Type B pancreatic cell (in vitro differentiated cells): ENCODE measurements at places on chromosomes 6 and 20.
A peak's percentile ranks its signal among the peaks of the same experiment; 100 is the strongest.

- no peak for DNase-seq
- H3K27ac ChIP-seq: no peak overlapping the region
- H3K4me3 ChIP-seq: peak overlapping the region; percentile 89
- H3K4me1 ChIP-seq: peaks cover 27% of the 10 kb centered on the region
- no peaks in the 10 kb centered on the region for H3K36me3 ChIP-seq
Measured at GRCh38 chr20:3794701-3795420, 1.2 kb upstream of the CDC25B start.

GRCh38 chr20:43387737-43388136, 70.0 kb upstream of the SRSF6 start:
- no peak overlapping the region for H3K4me3 ChIP-seq
- no peak overlapping the region for H3K27ac ChIP-seq
- no peaks in the 10 kb centered on the region for H3K4me1 ChIP-seq
- no peak for DNase-seq
- no peaks in the 10 kb centered on the region for H3K36me3 ChIP-seq
- peaks cover 23% of the 10 kb centered on the region for H3K27me3 ChIP-seq

- no peak overlapping the region for H3K27ac ChIP-seq
- H3K27me3 ChIP-seq: no peaks in the 10 kb centered on the region
- no peak for DNase-seq
- H3K4me3 ChIP-seq: no peak overlapping the region
- H3K4me1 ChIP-seq: peaks cover 10% of the 10 kb centered on the region
Measured at GRCh38 chr6:170122651-170123050, 168.2 kb downstream of the DLL1 start.

GRCh38 chr6:152954443-152954842, 28.4 kb downstream of the FBXO5 start:
- no peaks in the 10 kb centered on the region for H3K4me1 ChIP-seq
- no peaks in the 10 kb centered on the region for H3K27me3 ChIP-seq
- no peak overlapping the region for H3K4me3 ChIP-seq
- no peaks in the 10 kb centered on the region for H3K36me3 ChIP-seq
- H3K27ac ChIP-seq: no peak overlapping the region

DNA sequence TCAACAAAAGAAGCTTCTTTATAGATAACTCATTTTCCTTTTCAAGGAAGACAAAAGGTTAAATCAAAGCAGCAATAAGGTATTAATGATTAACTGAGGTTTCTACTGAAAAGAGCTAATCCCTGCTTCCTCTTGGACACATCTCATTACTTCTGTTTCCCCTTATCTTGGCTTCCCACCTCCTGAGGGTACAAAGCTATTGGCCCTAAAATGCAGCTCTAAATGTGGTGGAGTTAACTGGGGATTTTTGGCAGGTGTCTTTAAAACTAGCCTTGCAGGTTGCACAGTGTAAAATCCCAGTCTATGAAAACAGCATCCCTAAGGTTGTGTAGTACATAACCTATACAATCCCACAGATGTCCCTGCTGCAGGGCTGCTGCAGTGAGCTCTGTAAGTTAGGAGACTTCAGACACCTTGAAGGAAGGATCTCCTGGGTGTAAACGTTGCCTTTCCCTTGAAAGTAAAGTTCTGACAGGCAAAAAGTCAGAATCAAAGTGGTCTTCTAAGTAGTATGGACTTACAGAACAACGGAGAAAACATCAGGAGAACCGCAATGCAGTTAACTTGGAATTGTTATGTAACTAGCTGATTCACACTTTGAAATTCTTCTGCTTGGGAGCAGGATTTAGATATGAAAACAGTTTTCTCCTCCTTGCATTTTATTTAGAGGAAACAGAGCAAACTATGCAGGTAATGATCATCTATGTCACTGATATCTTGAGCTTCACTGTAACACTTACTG, 71.7 kb upstream of the TRAF3IP2 start:
- H3K36me3 ChIP-seq: peaks cover 44% of the 10 kb centered on the region
- H3K27me3 ChIP-seq: no peaks in the 10 kb centered on the region
- DNase-seq: no peak
- H3K4me1 ChIP-seq: peaks cover 39% of the 10 kb centered on the region
- peak overlapping the region; percentile 26 for H3K27ac ChIP-seq

DNA sequence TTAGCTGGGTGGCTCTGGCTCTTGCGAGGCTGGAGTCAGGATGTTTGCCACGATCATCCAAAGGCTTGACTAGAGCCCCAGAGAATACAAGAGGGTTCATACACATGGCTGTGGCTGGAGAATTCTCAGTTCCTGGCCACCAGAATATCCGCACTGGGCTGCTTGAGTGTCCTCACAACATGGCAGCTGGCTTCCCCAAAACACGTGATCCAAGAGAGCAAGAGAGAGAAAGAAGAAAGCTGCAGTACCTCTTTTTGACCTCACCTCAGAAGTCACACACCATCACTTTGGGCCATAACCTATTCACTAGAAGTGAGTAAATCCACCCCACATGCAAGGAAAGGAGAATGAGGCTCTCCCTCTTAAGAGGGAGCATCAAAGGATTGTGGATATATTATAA, 21.5 kb upstream of the BPIFB1 start:
- H3K36me3 ChIP-seq: no peaks in the 10 kb centered on the region
- no peak overlapping the region for H3K4me3 ChIP-seq
- no peak for DNase-seq
- H3K27me3 ChIP-seq: peaks cover 27% of the 10 kb centered on the region

- H3K27me3 ChIP-seq: peaks cover 3% of the 10 kb centered on the region
- H3K4me1 ChIP-seq: no peaks in the 10 kb centered on the region
- no peak for DNase-seq
- no peak overlapping the region for H3K27ac ChIP-seq
- no peaks in the 10 kb centered on the region for H3K36me3 ChIP-seq
Measured at GRCh38 chr6:117195728-117196127, 69.6 kb upstream of the VGLL2 start.

GRCh38 chr6:13725052-13725451, 13.4 kb upstream of the RANBP9 start:
- H3K4me3 ChIP-seq: peak overlapping the region; percentile 65
- H3K4me1 ChIP-seq: no peaks in the 10 kb centered on the region

DNA sequence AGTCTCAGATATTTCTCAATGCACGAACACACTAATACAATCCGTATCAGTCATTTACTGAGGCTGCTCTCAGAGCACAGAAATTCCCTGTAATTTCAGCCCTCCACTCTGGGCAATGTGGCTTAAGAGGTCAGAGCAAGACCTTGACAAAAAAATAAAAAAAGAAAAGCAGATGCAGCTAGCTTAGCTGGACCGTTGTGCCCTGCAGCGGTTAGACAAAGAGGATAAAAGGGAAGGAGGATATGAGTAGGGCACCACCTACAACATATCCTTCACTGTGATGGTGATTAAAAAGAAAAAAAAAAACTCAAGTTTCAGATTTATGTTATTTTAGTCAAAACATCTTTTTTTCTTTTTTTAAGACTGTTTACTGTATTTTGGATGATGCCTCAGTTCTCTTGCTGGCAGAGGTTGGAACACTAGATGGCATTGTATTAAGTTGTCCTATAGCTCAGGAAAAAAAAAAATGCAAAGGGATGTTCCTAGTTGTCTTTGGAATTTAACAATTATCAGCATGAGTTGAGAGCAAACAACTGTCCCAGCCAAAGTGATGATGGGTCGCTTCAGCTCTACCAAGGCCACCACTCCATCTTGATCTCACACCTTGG, 59.9 kb downstream of the ANKEF1 start:
- H3K36me3 ChIP-seq: no peaks in the 10 kb centered on the region
- H3K4me1 ChIP-seq: no peaks in the 10 kb centered on the region
- no peaks in the 10 kb centered on the region for H3K27me3 ChIP-seq
- no peak for DNase-seq

GRCh38 chr6:30685157-30686008, 1.1 kb downstream of the PPP1R18 start:
- DNase-seq: no peak
- H3K27ac ChIP-seq: peak overlapping the region; percentile 39
- peaks cover 58% of the 10 kb centered on the region for H3K4me1 ChIP-seq
- H3K27me3 ChIP-seq: no peaks in the 10 kb centered on the region
- H3K4me3 ChIP-seq: peak overlapping the region; percentile 99

GRCh38 chr6:8203337-8203736, 101.0 kb upstream of the EEF1E1 start:
- no peak overlapping the region for H3K4me3 ChIP-seq
- H3K27me3 ChIP-seq: no peaks in the 10 kb centered on the region
- no peaks in the 10 kb centered on the region for H3K4me1 ChIP-seq
